ENCODE measurements at places on chromosomes 3 and 15. TPM values are rescaled to one million over a fixed set of nuclear protein-coding genes. Genes with fewer than 3 reads are reported as not detected.

REC114 gene
- not detected for total RNA-seq

BLOC1S6 gene
- total RNA-seq = 30.1 TPM

C15orf61 gene
- total RNA-seq = 4.5 TPM

INSYN1 gene
- total RNA-seq = 4.8 TPM

XIRP1 gene
- 0.21 TPM for total RNA-seq

IRAK2 gene
- 1.1 TPM for total RNA-seq

LSAMP gene
- total RNA-seq = 6.1 TPM

SQOR gene
- 3.8 TPM for total RNA-seq

CEMIP gene
- total RNA-seq = not detected

METTL6 gene
- total RNA-seq = 16.0 TPM

IP6K1 gene
- 56.4 TPM for total RNA-seq

OXNAD1 gene
- 10.9 TPM for total RNA-seq

PEX5L gene
- total RNA-seq = 5.2 TPM

ZPLD1 gene
- total RNA-seq = not detected

KCNH8 gene
- 1.3 TPM for total RNA-seq

DNAH12 gene
- 0.85 TPM for total RNA-seq

CDC25A gene
- 14.8 TPM for total RNA-seq

ISLR2 gene
- total RNA-seq = 0.21 TPM

SIN3A gene
- total RNA-seq = 67.3 TPM

NCEH1 gene
- total RNA-seq = 6.6 TPM

SI gene
- total RNA-seq = not detected

RAD51 gene
- 9.6 TPM for total RNA-seq

C2CD4A gene
- 0.18 TPM for total RNA-seq

NLGN1 gene
- total RNA-seq = 27.6 TPM

TMEM207 gene
- total RNA-seq = not detected

EBLN2 gene
- total RNA-seq = 9.4 TPM

MASP1 gene
- total RNA-seq = 0.56 TPM

AP3B2 gene
- 5.6 TPM for total RNA-seq

PLCH1 gene
- 20.9 TPM for total RNA-seq

ASB14 gene
- not detected for total RNA-seq

TRAT1 gene
- total RNA-seq = 0.51 TPM

CLDN18 gene
- total RNA-seq = not detected

RAD18 gene
- total RNA-seq = 12.2 TPM

FEZF2 gene
- total RNA-seq = not detected

TF gene
- 3.9 TPM for total RNA-seq

VIPR1 gene
- 5.4 TPM for total RNA-seq

TAMM41 gene
- 21.4 TPM for total RNA-seq

TPRG1 gene
- total RNA-seq = 2.1 TPM

FRMD5 gene
- 0.54 TPM for total RNA-seq
